ENCODE measurements at places on chromosomes 1 and 21.
A peak's percentile ranks its signal among the peaks of the same experiment; 100 is the strongest.

DNA sequence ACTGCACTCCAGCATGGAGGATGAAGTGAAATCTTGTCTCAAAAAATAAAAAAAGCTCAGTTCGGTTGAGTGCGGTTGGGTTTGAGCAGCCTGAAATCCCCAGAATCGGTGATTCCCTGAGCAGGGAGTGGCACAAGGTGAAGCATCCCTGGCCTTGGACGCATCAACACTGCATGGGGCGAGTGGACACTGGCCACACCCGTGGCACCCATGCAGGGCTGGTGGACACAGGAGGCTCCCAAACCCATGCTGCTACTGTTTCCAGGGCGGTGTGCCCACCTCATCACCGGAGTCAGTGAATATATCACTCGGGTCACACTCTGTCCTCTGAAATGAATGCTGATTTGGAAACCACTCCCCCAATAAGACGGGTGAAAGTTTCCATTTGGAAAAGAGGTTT, 53.4 kb upstream of the ACTRT2 start:
- no peak for DNase-seq

GRCh38 chr1:57158604-57158998, 192.8 kb upstream of the C8B start:
- DNase-seq: no peak

DNA sequence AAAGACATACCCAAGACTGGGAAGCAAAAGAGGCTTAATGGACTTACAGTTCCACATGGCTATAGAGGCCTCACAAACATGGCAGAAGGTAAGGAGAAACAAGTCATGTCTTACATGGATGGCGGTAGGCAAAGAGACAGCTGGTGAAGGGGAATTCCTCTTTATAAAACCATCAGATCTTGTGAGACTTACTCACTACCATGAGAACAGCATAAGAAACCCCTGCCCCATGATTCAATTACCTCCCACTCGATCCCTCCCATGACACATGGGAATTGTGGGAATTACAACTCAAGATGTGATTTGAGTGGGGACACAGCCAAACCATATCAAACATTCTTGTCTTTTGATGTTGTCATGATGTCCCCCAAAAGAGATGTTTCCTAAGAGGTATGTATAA, 103.3 kb downstream of the DUSP10 start:
- DNase-seq: no peak

GRCh38 chr1:33133478-33134105, 48.3 kb downstream of the TRIM62 start:
- no peak for DNase-seq

DNA sequence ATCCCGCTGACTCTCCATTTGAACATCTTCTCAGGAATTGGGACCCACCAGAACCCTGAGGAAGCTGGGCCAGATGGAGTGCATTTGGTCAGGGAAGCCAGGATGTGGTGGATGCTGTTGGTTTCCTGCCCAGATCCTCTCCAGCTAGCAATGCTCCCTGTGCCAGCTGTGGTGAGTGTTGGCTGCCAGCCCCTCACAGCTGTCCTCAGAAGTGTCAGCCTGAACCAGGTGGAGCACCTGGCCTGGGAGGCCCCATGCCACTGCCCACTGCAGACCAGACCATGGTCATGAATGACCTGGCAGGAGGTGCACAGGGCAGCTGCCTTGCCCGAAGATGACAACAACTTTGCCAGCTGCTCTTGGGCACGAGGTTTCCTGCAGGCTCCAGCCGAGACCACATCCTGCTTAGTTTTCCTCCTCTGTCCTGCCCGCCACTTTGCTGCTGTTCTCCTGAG, 54.4 kb downstream of the PRSS38 start:
- no peak for DNase-seq

- DNase-seq: no peak
Measured at GRCh38 chr21:29406385-29406784, 107.7 kb downstream of the BACH1 start.

- peak; percentile 7 for DNase-seq
Measured at GRCh38 chr1:26826261-26827105, at the start of gene ZDHHC18. Gene ZDHHC18 (plus strand): TSS chr1:26826688. CDS start chr1:26826805, 117 bp downstream.

- no peak for DNase-seq
Measured at GRCh38 chr1:170807432-170807831, 127.9 kb upstream of the MROH9 start.

GRCh38 chr1:183180634-183181056, 5.4 kb upstream of the LAMC2 start:
- DNase-seq: peak; percentile 44

DNA sequence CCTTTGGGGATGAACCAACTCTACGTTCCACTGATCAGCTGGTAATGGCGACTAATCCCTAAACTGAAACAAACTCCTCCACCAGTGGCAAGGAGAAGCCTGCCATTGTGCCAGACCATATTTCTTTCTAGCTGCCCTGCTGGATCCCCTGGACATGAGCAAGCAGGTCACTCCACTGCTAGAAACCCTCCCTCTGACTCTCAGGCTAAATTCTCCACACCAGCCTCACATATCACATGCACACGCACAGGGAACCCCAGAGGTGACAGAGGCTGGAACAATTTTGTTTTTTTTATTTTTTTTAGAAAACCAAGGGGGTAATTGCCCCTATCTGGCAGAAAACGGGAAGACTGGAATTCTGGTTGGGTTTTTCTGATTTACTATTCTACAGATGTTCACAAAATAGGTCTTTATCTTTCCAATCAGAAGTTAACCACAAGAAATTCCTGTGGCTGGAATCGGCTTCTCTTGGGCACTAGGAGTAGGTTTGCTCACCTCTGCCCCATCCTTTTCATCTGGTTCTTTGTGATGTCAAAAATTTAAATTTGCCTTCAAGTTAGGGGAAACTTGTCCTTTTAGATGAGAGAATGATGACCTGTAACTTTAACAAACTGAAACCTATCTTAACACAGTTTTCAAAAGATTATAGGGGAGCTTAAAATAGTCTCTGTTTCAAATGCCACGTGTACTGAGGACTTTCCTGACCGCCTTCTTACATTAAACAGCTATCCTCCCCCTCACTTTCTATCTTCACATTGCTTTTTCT, 258.1 kb downstream of the SDCCAG8 start:
- no peak for DNase-seq

GRCh38 chr1:62722796-62723195, 34.6 kb upstream of the DOCK7 start:
- DNase-seq: no peak

DNA sequence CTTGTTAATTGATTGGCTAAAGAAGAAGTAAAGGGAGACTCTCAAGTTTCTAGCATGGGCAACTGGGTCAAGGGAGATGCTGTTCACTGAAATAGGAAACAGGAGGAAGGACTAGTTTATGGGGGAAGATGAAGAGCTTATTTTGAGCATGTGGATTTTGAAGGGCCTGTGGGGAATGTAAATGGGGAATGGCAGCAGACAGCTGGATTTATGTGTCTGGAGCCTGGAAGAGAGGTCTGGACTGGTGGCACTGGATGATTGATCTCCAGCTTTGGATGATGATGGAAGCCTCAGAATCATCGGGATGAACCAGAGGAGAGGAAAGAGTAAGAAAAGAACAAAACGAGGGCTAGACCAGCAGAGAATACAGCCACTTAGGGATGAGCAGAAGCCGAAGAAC, 54.9 kb upstream of the ENAH start:
- no peak for DNase-seq

DNA sequence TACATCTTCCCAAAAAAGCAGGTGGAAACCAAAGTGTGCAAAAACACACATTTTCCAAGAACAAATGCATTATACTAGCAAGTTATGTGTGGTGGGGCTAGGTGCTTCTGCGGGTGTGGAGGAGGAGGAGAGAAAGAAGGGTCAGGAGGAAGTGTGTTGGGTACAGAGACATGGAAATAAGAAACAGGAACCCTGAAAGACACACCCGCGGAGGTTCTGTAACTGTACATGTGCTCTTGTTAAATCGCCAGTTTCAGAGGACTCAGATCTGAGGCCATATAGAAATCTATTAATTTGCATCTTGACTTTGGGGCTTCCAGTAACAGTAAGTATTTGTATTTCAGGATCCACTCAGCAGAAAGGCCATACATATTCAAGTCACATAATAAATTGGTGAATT, 30.9 kb downstream of the ERG start:
- no peak for DNase-seq

- peak; percentile 9 for DNase-seq
Measured at GRCh38 chr1:206544562-206545257, 37.4 kb downstream of the RASSF5 start.

DNA sequence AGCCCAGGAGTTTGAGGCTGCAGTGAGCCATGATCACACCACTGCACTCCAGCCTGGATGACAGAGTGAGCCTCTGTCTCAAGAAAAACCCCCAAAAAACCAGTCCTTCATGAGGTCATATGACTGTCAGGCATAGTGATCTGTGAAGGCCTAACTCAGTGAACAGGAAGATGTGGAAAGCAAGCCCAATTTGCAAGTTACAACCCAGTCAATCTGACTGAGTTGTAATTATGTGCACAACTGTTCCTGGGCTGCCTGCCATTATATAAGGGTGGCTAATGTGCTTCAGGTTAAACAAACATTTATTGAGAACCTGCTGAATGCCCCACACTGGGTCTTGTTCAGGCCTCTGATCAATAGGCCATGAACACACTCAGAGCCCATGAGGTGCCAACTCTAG, 38.2 kb upstream of the KIRREL1 start:
- DNase-seq: no peak

DNA sequence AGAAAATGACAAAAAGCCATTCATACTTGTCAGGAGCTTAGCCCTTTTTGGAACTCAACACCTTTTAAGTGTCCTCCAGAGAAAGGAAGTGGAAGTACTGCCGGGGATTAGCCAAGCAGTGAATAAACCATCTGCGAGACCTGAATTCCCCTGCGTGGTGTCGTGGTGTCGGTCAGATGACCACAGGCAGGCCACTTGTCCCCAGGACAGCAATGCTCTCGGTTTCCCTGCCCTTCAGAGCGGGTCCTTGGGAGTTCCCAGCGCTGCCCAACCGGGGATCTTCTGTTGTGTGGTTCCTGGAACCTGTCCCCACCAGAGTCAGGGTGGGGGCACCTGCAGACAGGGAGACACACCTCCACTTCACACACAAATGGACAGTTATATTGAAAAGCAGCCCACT, 9.2 kb downstream of the GPR157 start:
- no peak for DNase-seq

GRCh38 chr1:23452011-23452411, 27.5 kb upstream of the TCEA3 start:
- no peak for DNase-seq

Measured in NCI-H446 treated with DMSO at 0.1 percent for 48 hours (cell line).